ENCODE measurements at places on chromosomes 3 and 15.

DNA sequence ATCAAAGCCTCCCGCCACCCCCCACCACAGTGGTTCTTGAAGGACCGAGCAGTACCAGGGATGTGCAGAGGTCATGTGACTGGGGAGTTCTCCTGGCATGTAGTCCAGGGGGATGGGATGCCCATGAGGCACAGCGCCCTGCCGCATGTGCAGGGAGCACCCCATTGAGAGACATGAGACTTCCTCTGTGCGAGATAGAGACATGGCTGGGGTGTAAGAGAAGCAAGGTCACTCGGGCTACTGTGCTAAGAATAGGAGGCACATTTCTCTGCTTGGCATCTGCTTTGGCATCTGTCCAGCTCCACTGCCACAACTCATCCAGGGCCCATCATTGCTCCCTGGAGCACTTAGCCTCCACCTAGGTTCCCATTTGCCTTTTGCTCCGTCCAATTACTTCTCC lies 2.4 kb upstream of the CYP1A1 start:
- DNase-seq: peak; percentile 9

DNA sequence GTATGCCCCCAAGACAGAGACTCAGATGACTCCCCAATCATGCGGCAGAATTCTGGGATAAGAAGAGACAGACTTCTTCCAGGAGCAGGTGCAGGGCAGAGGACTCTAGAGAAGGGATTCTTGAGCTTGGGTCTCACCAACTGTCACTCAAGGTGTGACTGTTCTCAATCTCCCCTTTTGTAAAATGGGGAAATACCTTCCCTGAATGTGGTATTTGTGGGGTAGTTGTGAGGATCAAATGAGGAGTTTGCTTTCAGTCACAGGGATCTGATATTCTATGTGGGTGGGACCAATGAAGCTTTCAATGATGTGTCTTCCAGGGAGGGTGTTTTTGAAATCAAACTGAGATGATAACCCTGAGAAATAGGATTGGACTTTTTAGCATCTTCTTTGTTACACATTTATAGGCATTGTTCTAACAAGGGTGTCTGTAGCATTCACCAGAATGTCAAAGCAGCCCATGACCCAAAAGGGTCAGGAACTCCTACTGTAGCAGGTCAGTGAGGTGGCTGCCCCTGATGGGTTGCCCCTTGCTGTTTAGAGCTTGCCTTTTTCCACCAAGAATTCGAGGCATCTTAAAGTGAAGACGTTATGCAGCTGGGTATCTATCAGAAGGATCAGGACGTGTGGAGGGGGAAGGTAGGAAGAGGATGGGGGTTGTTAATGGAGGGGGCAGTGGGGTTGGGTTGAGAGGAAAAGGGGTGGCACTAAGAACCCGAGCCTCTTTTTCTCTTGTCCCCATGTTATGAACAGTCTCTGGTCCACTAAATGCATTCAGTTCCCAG lies 28.8 kb downstream of the UMPS start:
- DNase-seq: no peak

GRCh38 chr3:183313351-183313750 lies 60.3 kb downstream of the B3GNT5 start:
- DNase-seq: no peak

DNA sequence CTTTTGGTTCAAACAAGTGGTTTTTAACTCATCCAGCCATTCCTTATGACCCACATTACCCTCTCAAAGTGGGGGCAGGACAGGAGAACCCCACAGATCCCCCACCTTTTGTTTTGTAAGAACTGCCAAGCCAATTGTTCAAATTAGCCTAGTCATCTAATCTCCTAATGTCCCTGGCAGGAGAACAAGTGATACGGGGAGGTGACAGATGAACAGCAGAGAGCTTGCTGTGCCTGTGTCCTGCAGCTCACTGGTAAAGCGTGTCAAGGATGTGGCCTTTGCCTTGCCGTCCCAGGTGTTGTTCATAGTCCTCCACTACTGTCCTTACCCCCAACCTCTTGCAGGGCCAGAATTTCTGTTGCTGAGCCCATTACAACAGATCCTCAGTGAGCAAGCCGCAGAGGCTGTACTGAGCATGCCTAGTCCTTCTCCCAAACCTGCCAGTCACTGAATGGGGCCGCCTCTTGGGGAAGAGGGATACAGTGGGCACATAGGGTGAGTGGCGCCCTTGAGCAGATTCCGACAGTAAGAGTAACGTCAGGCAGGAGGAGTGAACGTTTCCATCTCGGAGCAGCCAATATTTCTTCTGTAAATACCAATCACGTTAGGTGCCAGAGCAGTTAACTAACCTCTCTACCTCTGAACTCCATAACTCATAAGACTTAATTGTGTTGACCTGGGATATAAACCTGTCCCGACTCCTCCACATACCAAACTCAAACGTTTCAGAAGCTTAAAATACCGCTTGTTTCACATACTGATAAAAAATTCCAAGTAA lies 87.4 kb downstream of the ITPR1 start:
- DNase-seq: no peak

DNA sequence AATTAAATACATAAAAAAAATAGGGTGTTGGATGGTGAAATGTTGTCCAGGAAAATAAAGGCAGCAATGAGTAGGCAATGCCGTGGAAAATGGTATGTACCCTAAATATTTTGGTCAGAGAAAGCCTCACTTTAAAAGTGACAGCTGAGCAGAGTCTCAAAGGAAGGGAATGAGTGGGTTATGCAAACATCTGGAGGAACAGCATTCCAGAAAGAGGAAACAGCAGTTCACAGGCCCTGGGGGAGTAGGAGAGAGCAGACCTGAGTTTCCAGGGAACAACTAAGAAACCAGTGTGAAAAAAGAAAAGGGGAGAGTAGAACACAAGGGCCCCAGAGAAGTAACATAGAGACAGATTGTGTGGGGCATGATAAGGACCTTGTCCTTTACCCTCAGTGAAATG lies 230.0 kb upstream of the CNTN3 start:
- no peak for DNase-seq

DNA sequence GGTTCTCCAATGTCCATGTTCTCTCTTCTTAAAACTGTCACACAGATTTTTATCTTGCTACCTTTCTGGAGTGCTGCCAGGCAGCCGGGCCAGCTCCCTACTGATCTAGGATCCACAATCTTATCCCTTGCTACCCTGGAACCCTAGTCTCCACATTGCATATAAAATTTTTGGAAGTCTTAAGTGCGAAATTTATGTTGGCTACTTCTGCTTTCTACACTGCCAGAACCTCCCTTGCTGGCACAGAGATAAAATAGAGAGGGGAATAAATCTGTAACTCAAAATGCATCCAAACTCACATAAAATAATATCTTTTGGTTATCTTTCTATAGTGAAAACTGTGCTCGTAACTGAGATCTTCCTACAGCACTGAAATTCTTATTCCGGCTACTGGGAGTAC lies 182.6 kb downstream of the ZPLD1 start:
- no peak for DNase-seq

DNA sequence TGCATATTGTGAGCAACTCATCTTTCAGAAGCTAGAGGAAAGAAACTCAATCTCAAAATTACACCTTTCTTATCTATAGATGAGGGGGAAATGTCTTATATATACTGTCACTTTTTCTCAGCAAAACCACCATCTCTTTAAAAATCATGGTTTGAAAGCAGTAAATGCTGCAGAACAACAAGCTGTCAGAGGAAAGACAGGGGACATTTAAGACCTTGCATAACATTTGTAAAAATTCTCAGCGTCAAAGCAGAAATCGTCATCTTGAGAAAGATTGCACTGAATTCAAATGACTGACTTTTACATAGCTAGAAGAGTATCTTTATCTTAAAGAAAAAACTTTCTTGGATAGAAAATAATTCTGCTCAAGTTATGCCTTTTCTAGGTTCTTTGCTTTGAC lies 122.2 kb upstream of the CADPS start:
- DNase-seq: no peak
